Ovary (tissue), 10 donors: ENCODE measurements at places on chromosomes 2 and 18. TPM values are rescaled to one million over a fixed set of nuclear protein-coding genes. Genes with fewer than 3 reads are reported as not detected.

- DNase-seq, result no peak
- H3K4me3 ChIP-seq, result no peak overlapping the region
- H3K27me3 ChIP-seq, result no peaks in the 10 kb centered on the region
- H3K36me3 ChIP-seq, result no peaks in the 10 kb centered on the region
- H3K4me1 ChIP-seq, result peaks cover 2% of the 10 kb centered on the region
Observed at GRCh38 chr2:64939332-64939917, 49.8 kb upstream of the SLC1A4 start.

- H3K36me3 ChIP-seq, result no peaks in the 10 kb centered on the region
- peak; percentile 92 for DNase-seq
- H3K4me3 ChIP-seq, result peak within 1 kb of the TSS; percentile 50
- no peak within 1 kb of the TSS for H3K27ac ChIP-seq
- peaks cover 5% of the 10 kb centered on the region for H3K4me1 ChIP-seq
- H3K27me3 ChIP-seq, result no peaks in the 10 kb centered on the region
Observed at GRCh38 chr2:14632133-14632936, at the start of gene LRATD1. TSS of gene LRATD1 (plus strand) at chr2:14632717. CDS start at chr2:14633980, 1,263 bp downstream.

- no peak for DNase-seq
- H3K36me3 ChIP-seq, result no peaks in the 10 kb centered on the region
- H3K27ac ChIP-seq, result no peak overlapping the region
- H3K4me3 ChIP-seq, result no peak overlapping the region
- no peaks in the 10 kb centered on the region for H3K27me3 ChIP-seq
- no peaks in the 10 kb centered on the region for H3K4me1 ChIP-seq
Observed at GRCh38 chr2:56326346-56326741, 142.6 kb downstream of the CCDC85A start.

- H3K27me3 ChIP-seq, result no peaks in the 10 kb centered on the region
- no peaks in the 10 kb centered on the region for H3K4me1 ChIP-seq
- no peak for DNase-seq
- H3K4me3 ChIP-seq, result no peak overlapping the region
Observed at GRCh38 chr2:15667809-15668556, 76.3 kb downstream of the DDX1 start.

- no peaks in the 10 kb centered on the region for H3K36me3 ChIP-seq
- no peak overlapping the region for H3K4me3 ChIP-seq
- no peak overlapping the region for H3K27ac ChIP-seq
- H3K4me1 ChIP-seq, result no peaks in the 10 kb centered on the region
- DNase-seq, result no peak
- H3K27me3 ChIP-seq, result no peaks in the 10 kb centered on the region
Observed at GRCh38 chr2:151543876-151544275, 134.2 kb downstream of the RIF1 start.

GRCh38 chr18:13797157-13797611, 26.8 kb upstream of the MC5R start:
- H3K36me3 ChIP-seq, result no peaks in the 10 kb centered on the region
- no peak for DNase-seq
- no peak overlapping the region for H3K27ac ChIP-seq
- no peak overlapping the region for H3K4me3 ChIP-seq
- H3K27me3 ChIP-seq, result no peaks in the 10 kb centered on the region
- H3K4me1 ChIP-seq, result peaks cover 2% of the 10 kb centered on the region

DNA sequence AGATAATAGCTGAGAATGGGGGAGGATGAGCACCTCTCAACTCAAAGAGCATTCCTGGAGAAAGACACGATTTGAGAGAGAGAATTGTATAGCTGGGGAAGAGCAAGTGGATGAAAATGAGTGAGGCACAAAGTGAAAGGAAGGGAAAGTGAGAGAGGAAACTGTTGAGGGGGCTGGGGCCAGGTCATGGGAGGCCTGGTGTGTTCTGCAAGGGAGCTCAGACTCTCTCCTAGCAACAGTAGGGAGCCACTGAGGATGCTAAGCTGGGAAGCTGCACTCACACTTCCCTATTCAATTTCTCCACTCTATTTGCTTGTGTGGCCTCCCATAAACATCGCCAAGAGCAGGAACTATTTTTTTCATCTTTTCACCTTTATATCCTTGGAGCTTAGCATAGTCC, 14.8 kb downstream of the EVA1A start:
- H3K4me3 ChIP-seq, result no peak overlapping the region
- H3K27ac ChIP-seq, result no peak overlapping the region
- no peaks in the 10 kb centered on the region for H3K36me3 ChIP-seq
- no peaks in the 10 kb centered on the region for H3K4me1 ChIP-seq
- H3K27me3 ChIP-seq, result no peaks in the 10 kb centered on the region

DNA sequence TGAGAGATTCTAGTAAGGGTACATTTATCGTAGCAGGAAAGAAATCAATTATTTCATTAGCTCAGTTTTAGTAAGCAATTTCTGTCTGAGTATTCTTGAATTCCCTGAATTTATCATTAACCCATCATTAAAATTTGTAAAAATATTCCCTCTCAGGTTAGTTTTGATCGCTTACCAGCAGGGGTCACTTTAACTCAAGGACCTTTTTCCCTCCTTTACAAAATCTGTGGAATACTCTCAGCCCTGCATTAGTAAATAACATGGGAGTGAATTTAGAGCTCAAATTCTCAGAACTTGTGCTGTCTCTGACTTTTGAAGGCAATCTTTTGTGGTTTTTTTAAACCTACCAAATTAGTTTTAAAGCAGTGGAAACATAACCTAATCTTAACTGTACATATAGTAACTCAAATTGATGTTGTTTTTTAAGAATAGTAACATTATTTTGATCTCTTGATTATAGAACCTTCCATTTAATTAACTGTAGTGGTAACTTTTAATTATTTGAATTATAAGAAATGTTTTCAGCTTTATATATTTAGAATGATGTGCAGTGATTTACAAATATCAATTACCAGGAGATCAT, 97.2 kb downstream of the AGPS start:
- no peak overlapping the region for H3K27ac ChIP-seq
- H3K4me1 ChIP-seq, result no peaks in the 10 kb centered on the region
- DNase-seq, result no peak
- no peak overlapping the region for H3K4me3 ChIP-seq

GRCh38 chr2:235278771-235279355, 215.0 kb upstream of the AGAP1 start:
- DNase-seq, result no peak
- H3K4me1 ChIP-seq, result no peaks in the 10 kb centered on the region
- no peak overlapping the region for H3K4me3 ChIP-seq
- no peaks in the 10 kb centered on the region for H3K36me3 ChIP-seq
- no peak overlapping the region for H3K27ac ChIP-seq
- H3K27me3 ChIP-seq, result no peaks in the 10 kb centered on the region

DNA sequence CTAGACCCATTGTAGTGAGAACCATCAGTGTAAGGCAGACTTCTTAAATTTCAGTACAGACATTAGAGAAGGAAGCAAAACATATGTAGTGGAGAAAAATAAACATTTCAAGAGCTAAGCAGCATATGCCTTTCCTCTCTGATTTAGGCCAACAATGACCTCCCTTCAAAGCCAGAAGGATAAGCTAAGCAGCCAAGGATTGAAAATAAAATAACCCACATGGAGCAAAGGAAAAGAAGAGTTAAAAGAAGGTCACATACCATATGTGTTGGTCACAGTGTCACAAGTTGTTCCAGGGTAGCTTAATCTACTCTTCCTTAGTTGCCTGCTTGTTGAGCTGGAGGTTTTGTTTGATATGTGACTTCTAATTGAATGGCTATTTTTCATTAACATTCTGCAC, 15.6 kb upstream of the LAMA1 start:
- DNase-seq, result no peak
- peaks cover 2% of the 10 kb centered on the region for H3K4me1 ChIP-seq
- H3K4me3 ChIP-seq, result no peak overlapping the region
- no peaks in the 10 kb centered on the region for H3K27me3 ChIP-seq
- H3K36me3 ChIP-seq, result no peaks in the 10 kb centered on the region

DNA sequence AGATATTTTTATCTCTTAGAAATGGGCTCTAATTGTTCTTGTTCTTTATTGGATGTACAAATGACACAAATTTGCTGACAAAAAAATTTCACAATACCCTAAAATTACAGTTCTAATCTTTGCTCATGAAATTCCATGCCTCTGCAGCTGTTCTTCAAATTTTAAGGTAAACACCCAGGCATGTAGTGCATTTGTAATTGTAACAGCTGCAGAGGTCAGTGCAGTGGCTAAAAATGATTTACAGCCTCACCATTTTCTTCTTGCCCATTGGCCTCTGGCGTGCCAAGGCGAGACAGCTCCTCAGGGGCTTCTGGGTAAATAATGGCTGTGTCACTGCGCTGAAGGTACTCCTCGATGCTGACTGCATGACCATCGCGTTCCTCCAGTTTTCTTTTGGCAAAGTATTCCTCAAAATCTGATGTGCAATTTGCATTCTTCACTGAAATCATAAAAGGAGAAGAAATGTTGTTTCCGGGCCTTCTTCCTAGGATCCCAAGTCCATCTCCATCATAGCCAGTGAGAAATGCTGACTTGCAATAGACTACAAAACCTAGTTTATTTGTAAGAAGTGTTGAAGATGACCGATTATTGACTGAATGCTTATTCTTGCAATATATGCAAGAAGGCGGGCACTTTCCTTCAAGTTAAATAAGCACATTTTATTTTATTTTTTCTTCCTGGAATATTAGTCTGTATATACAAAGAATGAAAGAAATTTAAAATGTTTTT, 115.2 kb downstream of the ZEB2 start:
- no peaks in the 10 kb centered on the region for H3K27me3 ChIP-seq
- no peak overlapping the region for H3K4me3 ChIP-seq
- H3K36me3 ChIP-seq, result no peaks in the 10 kb centered on the region
- peaks cover 4% of the 10 kb centered on the region for H3K4me1 ChIP-seq
- DNase-seq, result peak; percentile 31

DNA sequence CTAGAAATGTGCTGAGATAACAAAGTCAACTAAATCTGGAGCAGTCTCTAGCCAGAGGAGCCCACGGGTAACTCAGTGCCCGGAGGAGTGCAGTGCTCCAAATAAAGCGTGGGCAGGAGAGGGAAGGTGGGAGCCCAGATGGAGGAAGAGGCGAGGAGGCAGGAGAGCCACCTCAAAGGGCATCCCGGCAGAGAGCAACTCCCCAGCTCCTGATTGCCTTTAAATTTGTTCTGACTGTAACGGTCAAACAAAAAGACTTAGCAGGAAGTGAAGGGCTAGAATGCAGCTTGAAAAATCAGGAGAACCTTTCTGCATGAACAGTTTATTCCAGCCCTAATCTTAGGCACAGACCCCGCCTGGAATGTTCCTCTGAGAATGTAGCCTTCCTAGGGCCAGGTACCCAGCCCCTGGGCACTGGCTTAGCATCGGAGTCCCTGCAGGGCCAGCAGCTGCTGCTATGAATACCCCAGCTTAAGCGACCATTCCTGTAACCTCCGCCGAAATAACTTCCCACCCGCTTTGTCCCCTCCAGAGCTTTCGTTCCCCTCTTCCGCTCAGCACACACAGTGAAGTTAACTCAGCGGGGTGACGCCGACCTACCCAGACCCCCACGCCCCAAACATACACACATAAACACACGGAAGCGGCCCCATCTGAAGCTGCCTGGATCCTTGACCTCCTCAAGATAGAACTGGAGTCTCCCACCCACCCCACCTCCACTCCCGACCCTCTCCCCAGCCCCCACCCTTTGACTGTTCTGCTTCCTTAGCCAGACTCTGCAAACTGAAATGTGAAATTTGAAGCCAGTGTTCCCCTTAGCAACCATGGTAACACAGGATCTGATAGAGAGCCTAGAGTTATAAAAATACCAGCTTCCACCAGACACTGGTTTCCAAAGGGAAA, 123.2 kb downstream of the SMAD7 start:
- DNase-seq, result peak; percentile 21
- peaks cover 26% of the 10 kb centered on the region for H3K4me1 ChIP-seq
- H3K36me3 ChIP-seq, result no peaks in the 10 kb centered on the region
- H3K4me3 ChIP-seq, result peak overlapping the region; percentile 13

DNA sequence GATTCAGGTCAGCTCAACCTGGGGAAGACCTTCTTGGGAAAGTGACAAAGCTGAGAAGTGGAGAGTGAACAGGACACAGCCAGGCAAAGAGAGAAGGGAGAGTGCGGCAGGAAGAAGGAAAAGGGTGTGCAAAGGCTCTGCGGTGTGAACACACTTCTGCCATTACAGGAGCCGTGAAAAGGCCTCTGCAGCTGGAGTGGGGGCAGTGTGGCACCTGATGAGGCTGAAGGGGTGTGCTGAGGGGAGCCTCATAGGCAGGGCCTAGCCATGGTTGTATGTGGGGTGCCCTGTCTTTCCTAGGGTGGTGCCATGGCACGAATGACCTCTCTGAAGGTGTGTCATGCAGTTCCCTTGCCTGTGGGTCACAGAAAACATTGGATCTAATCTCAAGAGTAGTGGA, 347.6 kb downstream of the CYRIA start:
- peaks cover 2% of the 10 kb centered on the region for H3K4me1 ChIP-seq
- DNase-seq, result no peak
- no peaks in the 10 kb centered on the region for H3K27me3 ChIP-seq
- H3K4me3 ChIP-seq, result no peak overlapping the region
- no peaks in the 10 kb centered on the region for H3K36me3 ChIP-seq

- DNase-seq, result no peak
- H3K27ac ChIP-seq, result no peak overlapping the region
- H3K36me3 ChIP-seq, result no peaks in the 10 kb centered on the region
- H3K27me3 ChIP-seq, result no peaks in the 10 kb centered on the region
Observed at GRCh38 chr2:211939177-211939576, 599.4 kb downstream of the ERBB4 start.

- no peak overlapping the region for H3K27ac ChIP-seq
- no peak for DNase-seq
- H3K36me3 ChIP-seq, result no peaks in the 10 kb centered on the region
- no peaks in the 10 kb centered on the region for H3K27me3 ChIP-seq
Observed at GRCh38 chr2:88859461-88859860, 168.0 kb downstream of the RPIA start.

- no peak overlapping the region for H3K27ac ChIP-seq
- no peaks in the 10 kb centered on the region for H3K27me3 ChIP-seq
- H3K4me3 ChIP-seq, result no peak overlapping the region
- H3K36me3 ChIP-seq, result no peaks in the 10 kb centered on the region
- DNase-seq, result no peak
Observed at GRCh38 chr2:118029025-118029424, 15.2 kb upstream of the CCDC93 start.

DNA sequence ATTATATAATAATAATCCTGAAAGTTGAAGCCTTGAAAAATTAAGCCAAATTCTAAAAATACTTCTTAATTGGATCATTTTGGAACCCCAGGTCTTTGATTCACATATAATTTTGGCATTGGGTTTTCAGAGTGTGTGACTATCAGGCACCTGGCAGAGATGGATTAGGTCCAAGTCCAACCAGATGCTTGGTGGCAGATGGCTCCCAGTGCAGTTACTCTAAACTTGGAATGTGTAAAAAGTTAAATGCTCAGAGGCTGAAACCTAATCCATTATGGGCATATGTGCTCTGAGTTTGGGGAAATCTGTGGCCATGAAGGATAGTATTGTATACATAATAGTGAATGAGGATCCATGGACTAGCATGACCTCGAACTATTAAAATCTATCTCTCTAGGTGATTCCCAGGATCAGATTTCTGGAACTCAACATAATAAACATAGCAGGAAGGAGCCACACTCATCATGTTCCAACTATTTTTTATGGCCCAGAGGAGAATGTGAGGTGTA, 333.0 kb downstream of the RPRM start:
- H3K27me3 ChIP-seq, result no peaks in the 10 kb centered on the region
- H3K27ac ChIP-seq, result no peak overlapping the region
- DNase-seq, result no peak
- no peaks in the 10 kb centered on the region for H3K36me3 ChIP-seq
- H3K4me3 ChIP-seq, result no peak overlapping the region

GRCh38 chr2:181848261-181848886, 43.2 kb upstream of the ITPRID2 start:
- H3K4me3 ChIP-seq, result no peak overlapping the region
- no peaks in the 10 kb centered on the region for H3K27me3 ChIP-seq
- no peak overlapping the region for H3K27ac ChIP-seq
- DNase-seq, result no peak
- no peaks in the 10 kb centered on the region for H3K36me3 ChIP-seq

Gene B4GALT6
- 9.0 TPM for total RNA-seq

Gene FTCDNL1
- 1.7 TPM for total RNA-seq

Gene DSG2
- total RNA-seq, result 15.7 TPM

Gene RBM44
- 0.80 TPM for total RNA-seq

Gene NT5DC4
- not detected for total RNA-seq

Gene COL4A4
- 1.2 TPM for total RNA-seq

Gene LHCGR
- 1.5 TPM for total RNA-seq

Gene MPP4
- 0.36 TPM for total RNA-seq
